NCI-H1105 treated with DMSO at 0.1 percent for 48 hours (cell line): ENCODE measurements at places on chromosomes 1 and 21.

GRCh38 chr1:94602316-94602715, 60.8 kb upstream of the F3 start:
- DNase-seq = no peak

- DNase-seq = no peak
Observed at GRCh38 chr1:12528021-12528852, 89.8 kb downstream of the DHRS3 start.

DNA sequence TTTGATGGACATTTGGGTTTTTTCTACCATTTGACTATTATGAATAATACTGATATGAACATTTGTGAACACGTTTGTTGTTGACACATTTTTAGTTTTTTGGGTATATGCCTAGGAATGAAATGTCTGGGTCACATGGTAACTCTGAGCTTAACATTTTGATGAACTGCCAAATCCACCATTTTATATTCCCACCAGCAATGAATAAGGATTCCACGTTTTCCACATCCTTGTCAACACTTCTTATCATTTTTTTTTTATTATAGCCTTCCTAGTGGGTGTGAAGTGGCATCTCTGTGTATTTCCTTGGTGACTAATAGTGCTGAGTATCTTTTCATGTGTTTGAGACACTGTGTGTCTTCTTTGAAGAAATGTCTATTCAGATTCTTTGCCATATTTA, 67.6 kb downstream of the RASAL2 start:
- DNase-seq = no peak

DNA sequence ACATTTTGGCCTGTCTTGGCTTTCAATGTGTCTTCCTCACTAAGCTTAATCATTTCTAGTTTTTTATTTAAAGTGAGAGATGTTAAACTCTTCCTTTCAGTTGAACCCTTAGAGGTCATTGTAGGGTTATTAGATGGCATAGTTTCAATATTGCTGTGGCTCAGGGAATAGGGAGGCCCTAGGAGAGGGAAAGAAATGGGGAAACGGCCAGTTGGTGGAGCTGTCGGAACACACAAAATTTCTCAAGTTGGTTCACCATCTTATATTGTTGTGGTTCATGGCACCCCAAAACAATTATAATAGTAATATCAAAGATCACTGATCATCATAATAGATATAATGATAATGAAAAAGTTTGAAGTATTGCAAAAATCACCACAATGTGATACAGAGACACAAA, 31.4 kb upstream of the KAZN start:
- no peak for DNase-seq

DNA sequence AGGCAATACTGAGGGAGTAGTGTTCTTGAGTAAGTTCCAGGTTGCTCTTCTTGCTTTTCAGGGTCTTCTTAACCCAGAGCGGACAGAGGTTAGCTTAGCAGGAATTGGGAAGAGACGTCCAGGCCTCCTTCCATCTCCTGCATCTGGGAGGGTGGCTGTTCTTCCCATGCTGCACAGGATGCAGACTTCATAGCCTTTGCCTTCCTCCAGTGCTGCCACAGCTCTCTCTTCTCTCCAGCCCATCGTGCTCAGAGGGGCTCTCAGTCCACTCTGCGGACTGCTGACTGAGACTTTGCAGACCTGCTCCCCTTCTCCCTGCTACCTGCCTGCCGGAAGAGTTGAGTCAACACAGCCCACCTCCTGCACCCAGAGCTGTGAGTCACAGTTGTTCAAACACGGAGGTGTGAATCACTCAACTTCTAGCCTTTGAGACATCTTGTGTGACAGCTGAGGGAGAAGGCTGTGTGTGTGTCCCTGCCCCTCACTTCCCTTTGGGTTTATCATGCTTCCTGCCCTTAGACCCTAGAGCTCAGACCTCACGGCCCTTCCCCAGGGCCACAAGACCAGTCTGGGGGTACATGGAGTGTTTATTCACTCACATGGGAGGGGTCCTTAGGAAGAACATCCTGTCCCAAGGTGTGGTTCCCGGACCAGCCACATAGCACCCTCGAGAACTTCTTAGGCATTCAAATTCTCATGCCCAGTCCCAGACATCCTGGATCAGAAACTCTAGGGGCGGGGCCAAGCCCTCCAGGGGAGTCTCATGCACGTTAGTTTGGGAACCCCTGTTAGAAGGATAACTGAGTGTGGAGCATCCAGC, 158.3 kb upstream of the CACNA1E start:
- DNase-seq = no peak

- peak; percentile 7 for DNase-seq
Observed at GRCh38 chr1:70504176-70504820, 93.2 kb downstream of the CTH start.

DNA sequence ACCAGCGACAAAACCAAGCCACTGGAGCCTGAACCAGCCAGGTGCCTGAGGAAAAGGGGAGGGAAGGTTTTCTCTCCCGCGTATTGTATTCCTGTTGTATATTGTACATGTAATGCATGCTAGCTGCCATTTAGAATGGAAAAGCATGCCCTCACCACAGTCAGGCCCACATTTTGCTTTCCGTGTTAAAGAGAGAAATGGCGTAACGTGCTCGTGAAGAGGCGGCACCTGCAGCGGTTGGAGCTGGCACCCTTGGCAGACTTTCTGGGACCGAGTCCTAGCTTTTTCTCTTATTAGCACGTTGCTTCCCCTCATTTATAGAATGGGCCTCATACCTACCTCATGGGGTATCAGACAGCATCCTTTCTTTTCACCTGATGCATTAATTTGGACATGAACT, 135.3 kb upstream of the IRF2BP2 start:
- no peak for DNase-seq

DNA sequence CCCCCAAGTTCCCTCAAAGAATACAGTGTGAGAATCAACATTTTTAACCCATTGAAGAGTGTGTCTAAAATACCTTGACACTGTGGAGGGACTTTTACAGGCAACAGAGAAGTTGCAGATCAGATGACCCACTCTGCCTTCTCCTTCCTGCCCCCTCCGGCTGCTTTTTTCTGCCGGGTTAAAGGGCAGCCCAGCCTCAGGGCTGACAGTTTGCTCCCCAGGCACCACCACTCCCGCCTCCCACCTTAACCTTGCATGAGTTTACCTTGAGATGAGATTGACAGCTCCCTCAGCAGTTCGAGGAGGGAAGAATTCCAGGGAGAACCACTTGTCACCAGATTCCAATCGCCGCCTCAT, 3.2 kb downstream of the MTHFR start:
- no peak for DNase-seq

- DNase-seq = no peak
Observed at GRCh38 chr1:5110508-5110907, 456.1 kb downstream of the AJAP1 start.
